ENCODE measurements at places on chromosomes 6 and 20.
A peak's percentile ranks its signal among the peaks of the same experiment; 100 is the strongest.

- DNase-seq = no peak
Measured at GRCh38 chr6:9710574-9710973, 704.3 kb downstream of the TFAP2A start.

- no peak for DNase-seq
Measured at GRCh38 chr6:43979525-43979924, 147.7 kb downstream of the MRPL14 start.

GRCh38 chr6:26158076-26158580, 70.9 kb downstream of the HFE start:
- peak; percentile 85 for DNase-seq

DNA sequence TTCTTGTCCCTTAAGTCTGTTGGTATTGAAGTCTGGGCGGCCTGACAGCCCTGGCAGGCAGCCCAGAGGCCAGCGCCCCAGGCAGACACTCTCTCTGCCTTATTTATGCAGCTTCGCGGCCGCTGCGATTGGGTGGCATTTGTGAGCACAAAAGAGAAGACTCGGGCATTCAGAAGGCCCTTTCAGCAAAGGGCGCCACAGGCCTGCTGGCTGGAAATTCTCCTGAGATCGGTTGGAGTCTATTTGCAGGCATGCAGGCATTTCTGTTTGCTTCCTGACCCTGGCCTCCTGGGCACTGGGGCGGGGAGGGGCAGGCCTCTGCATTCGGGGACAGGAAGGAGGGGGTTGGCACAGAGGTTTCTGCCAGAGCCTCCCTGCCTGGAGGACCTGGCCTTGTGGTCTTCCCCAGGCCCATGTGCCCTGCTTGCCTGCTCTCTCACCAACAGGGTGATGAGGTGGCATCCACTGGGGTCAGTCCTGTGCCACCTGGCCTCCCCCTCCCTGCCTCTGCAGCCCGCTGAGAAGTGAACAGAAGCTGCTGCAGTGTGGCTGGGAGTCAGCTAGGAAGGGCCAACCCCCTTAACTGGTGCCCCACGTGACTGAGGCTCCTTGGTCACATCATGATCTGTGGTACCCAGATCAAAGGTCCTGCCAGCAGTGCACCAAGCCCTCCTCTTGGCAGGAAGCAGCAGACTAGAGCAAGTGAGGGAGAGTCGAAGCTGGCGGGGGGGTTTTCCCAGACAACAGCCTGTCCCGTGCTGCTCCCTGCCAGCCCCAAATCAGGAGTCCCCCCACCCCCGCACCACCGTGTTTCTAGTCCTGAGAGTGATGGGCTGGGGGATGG, 16.6 kb upstream of the CCDC167 start:
- DNase-seq = peak; percentile 91

- DNase-seq = no peak
Measured at GRCh38 chr6:102355578-102355977, 962.1 kb downstream of the GRIK2 start.

DNA sequence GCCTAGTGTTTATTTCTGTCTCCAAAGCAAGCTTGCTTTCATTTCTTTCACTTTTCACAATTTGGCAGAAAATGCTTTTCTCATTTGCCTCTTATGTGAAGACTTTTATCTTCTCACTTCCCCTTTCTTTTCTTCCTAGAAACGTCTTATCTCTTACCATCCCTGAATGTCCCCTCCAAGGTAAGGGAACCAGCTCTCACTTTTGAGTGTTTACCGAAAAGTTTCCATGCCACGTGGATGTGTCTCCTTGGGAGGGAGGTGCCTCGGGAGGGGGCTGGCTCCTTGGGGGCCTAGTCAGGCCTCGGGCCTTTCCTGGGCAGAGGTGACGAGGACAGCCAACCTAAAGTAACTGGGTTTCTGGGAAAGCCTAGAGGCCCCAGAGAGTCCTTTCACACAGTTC, 127.4 kb downstream of the CD24 start:
- DNase-seq = no peak

DNA sequence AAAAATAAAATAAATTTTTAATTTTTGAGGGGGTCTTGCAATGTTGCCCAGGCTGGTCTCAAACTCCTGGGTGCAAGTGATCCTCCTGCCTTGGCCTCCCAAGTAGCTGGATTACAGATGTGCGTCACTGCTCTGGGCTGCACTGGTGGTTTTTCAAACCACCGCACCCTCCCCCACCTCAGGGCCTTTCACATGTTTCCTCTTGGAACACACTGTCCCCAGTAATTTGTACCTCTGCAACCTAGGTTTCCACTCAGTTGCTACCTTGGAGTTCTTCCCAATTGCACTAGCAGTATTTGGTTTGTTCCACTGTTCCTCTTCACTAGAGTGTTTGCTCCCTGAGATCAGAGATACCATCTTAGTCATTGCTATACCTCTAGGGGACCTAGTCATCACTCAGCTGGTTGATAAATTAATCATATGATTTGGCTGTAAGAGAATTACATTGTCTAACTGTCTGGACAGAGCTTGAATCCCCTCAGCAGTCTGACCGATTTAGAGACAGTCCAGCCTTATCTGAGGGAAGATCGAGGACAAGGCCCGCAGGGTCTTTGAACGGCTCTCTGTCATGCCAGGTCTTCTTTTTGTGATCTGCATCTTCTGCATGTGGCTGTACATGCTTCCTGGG, 32.0 kb downstream of the CEP43 start:
- no peak for DNase-seq

- DNase-seq = peak; percentile 70
Measured at GRCh38 chr6:136226027-136226673, 24.0 kb downstream of the MTFR2 start.

DNA sequence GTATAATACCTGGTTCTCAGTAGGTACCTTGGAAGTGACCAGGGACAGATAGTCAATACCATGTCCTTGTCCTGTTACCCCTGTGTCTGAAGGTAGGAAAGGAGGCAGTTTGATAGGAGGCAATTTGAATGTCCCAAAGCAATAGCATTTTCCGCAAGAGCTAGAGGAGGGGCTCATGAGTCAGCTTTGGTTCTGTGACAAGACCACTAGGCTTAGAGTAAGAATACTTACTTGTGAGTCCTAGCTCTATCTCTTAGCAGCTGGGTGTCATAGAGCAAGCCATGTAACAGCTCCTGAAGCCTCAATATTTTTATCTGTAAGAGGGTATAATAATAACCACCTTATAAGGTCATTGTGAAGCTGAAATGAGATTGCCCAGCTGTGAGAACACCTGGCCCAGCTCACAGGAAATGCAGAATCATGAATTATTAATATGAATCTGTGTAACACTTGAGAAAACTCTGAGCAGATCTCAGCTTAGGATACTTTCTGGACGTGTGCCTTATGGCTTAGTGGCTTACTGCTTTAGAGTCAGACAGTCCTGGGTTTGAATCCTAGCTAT, 58.6 kb downstream of the DAAM2 start:
- DNase-seq = no peak

- no peak for DNase-seq
Measured at GRCh38 chr6:134619789-134620188, 301.9 kb upstream of the SGK1 start.

- DNase-seq = no peak
Measured at GRCh38 chr6:92706976-92707375, 712.4 kb downstream of the EPHA7 start.

DNA sequence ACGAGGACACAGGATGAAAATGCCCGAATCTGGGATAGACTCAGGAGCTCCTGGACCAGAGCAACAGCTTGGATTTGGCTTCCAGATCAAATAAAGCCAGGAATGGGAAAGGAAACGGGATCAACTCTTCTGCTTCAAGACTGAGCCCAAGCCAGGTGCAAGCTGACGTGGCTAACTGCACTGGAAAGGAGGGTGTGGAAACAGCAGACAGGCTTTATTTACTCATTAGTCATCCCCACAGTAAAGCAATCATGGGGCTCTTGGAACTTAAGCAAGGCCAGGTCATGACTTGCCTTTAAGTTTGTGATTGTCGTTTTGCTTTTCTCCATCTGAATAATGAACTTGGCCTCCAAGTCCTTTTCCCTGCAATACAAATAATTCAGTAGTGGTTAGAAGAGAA, 45.2 kb downstream of the KIF16B start:
- DNase-seq = no peak

DNA sequence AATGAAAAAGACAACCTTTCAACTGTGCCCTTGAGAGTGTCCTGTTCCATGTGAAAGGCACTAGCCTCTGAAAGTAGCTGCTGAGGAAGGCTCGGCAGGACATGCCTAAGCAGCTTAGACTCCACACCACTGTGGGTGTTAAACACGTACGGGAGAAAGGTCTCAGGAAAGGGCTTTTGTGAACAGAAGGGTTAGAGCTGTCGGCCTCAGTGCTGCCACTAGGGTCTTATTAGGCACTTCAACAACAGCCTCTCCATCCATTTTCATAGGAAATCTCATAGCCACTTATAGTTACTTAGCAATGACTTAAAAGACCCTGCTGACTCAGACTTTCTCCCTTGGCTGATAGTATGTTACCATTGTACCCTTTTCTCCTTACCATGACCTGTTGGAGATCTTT, 662.8 kb downstream of the TBC1D32 start:
- no peak for DNase-seq

- no peak for DNase-seq
Measured at GRCh38 chr6:159899994-159900745, 9.4 kb downstream of the MAS1 start.

DNA sequence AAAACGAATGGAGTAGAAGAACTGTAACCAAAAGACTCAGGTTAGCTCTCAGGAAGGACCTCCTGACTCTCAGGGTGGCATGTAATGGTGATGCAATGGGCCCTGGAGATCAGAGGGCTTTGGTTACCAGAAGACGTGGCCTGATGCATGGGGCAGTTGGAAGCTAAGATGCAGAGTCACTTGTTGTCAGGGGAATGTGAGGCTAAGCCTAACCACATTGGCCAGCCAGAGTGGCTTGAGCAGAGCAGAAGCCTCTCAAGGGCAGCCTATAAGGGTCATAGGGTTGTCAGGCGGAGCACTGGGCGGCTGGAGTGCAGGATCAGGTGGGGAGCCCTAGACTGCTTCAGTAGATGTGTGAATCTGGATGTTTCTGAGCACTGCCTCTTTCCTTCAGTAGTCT, 5.9 kb downstream of the CNBD2 start:
- DNase-seq = no peak

DNA sequence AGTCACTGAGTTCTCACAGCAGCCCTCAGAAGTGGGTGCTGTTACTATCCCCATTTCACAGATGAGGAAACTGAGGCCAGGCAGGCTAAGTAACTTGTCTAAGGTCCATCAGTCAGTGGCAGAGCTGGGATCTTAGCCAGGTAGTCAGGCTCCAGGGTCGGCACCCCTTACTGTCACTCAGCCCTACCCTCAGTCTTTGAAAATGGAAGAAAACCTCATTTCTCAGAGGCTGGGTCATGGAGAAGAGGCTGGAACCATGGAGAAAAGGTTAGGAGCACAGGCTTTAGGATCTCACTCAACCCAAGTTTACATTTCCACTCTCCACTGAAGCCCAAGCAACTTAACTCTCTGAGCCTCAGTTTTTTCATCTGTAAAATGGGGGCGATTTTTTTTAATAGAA, 116.2 kb upstream of the SIRPG start:
- DNase-seq = no peak

DNA sequence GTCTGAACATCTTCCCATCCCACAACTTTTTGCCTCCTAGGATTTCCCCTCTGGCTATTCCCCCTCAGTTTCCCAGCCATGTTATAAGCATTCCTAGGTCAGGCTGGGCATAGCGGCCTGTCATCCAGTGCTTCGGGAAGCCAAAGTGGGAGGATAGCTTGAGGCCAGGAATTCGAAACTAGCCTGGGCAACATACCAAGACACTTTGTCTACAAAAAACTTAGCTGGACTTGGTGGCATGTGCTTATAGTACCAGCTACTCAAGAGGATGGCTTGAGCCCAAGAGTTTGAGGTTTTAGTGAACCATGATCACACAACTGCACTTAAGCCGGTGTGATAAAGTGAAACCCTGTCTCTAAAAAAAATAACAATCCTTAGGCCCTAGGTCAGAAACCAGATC, 447.4 kb downstream of the KIF16B start:
- DNase-seq = no peak

- no peak for DNase-seq
Measured at GRCh38 chr6:83252719-83253118, 59.6 kb downstream of the RWDD2A start.

- no peak for DNase-seq
Measured at GRCh38 chr6:22716721-22717120, 147.4 kb downstream of the HDGFL1 start.

- DNase-seq = no peak
Measured at GRCh38 chr6:114886670-114887436, 544.0 kb upstream of the HS3ST5 start.

GRCh38 chr6:139623372-139623771, 248.9 kb upstream of the CITED2 start:
- DNase-seq = no peak

GRCh38 chr6:128886706-128887105, 3.8 kb downstream of the LAMA2 start:
- DNase-seq = no peak

DNA sequence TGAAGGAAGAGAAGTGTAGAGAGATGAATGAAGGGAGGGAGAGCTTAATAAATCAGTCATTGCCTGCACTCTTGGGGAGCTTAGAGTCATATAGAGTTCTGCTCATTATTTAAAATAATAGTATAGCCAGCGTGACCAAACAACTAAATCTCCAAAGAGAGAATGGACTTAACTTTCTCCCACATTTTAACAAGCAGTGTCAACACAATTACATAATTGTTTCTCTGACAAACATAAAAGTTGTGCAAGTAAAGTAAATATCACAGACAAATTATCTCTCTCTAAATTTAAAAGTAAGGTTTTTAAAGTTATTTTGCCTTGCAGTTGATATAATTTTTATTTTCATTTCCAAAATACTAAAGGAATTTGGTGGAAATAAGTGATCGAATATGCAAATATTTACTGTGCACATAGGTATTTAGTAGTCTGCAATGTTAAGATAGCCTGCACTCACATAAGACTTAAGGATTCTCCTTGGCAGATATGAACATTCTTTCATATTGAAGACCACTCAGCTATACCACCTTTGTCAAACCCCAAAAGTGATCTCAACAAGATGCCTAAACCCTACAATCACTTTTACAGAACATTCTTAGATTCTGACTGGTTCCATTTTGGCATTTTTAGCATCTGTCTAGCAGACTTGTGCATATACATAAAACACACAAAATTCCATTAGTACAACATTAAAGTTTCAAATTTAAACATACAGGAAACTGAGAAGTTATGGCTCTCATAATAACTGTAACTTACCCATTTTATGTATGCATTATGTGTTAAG, 67.7 kb downstream of the KIF6 start:
- no peak for DNase-seq

DNA sequence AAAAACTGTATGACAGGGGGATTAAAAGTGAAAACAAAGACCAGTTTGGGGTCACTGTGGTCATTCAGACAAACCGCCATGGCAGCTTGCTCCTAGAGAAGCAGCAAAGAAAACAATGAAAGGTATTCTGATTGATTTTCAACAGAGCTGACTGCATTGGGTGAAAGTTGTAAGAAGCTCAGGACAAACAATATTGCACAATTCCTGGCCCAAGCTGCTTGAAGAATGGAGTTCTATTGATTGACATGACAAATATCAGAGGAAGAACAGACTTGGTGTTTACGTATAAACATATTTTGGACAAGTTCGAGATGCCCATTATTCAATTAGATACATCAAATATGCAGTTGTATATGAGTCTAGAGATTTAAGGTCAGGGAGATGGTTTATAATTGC, 62.0 kb downstream of the TRIM38 start:
- no peak for DNase-seq
